Diencephalon (tissue), 1 donor: ENCODE measurements at places on chromosomes 12 and 14. TPM values are rescaled to one million over a fixed set of nuclear protein-coding genes. Genes with fewer than 3 reads are reported as not detected.

ASB2 gene
- total RNA-seq: 1.4 TPM

MYF5 gene
- not detected for total RNA-seq

MORN3 gene
- total RNA-seq: 3.9 TPM

MYH6 gene
- total RNA-seq: under 0.01 TPM

TAS2R10 gene
- 3.7 TPM for total RNA-seq

IL26 gene
- total RNA-seq: not detected
